ENCODE measurements at places on chromosomes 7 and 10.

DNA sequence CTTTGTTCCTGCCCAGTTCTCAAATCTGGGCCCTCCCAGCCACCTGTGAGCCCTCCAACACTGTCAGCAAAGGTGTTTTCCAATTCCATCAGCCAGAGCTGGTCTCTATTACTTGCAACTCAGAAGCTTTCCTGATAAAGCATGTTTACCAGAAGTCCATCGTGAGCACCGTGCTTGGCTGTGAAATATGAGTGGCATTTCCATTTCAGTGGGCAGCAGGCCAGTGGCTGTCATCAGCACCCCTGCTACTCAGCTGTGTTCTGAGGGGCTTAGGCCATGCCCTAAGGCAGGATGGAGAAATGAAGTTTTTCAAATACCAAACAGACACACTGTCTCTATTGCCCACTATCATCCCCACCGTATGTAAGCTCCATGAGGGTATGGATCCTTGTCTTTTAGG lies 12.7 kb upstream of the BNIP3 start:
- DNase-seq = no peak

DNA sequence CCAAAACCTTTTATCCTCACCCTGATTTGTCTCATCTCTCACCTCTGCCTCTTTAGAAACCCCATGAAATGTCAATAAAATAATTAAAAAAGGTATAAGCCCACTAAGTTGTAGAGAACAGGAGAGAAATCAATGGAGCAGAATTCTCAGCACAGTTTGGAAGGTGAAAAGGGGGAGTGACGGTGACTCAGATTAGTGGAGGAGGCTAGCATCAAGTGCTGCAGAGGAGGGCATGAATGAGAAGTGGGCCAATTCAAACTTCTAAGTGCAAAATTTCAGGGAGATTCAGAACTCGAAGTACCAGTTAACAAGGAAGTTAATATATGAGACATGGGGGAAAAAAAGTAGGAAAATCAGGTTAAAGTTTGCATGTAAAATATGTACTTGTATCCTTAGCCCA lies 34.9 kb upstream of the ETV1 start:
- no peak for DNase-seq

DNA sequence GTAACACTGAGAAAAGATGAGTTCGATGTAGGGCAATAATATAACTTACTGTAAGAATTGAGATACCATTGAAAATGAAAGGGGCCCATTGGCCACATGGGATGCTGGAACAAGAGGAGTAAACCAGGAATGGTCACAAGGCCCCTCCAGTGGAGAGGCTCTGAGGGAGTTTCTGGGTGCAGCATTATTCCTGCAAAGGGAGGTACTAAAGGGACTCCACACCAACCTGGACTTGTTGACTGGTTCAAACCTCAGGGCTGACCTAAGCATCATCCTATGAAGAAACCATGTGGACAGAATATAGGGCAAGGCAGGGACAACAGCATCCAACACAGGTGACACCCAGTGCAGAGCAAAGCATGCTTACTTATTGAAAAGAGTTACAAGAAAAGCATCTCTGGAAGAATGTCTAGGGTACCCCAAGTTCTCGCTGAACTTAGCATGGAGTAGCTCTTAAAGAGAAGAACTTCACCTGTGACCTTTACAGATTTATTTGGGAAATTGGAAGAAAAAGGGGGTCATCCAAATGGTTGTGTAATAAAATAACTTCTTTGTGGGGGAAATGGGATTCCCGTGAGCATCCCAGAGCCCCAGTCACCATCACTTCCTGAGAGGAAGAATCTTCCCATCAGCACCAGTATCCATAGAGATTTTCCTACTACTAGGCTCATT lies 34.7 kb downstream of the PRSS2 start:
- DNase-seq = no peak

DNA sequence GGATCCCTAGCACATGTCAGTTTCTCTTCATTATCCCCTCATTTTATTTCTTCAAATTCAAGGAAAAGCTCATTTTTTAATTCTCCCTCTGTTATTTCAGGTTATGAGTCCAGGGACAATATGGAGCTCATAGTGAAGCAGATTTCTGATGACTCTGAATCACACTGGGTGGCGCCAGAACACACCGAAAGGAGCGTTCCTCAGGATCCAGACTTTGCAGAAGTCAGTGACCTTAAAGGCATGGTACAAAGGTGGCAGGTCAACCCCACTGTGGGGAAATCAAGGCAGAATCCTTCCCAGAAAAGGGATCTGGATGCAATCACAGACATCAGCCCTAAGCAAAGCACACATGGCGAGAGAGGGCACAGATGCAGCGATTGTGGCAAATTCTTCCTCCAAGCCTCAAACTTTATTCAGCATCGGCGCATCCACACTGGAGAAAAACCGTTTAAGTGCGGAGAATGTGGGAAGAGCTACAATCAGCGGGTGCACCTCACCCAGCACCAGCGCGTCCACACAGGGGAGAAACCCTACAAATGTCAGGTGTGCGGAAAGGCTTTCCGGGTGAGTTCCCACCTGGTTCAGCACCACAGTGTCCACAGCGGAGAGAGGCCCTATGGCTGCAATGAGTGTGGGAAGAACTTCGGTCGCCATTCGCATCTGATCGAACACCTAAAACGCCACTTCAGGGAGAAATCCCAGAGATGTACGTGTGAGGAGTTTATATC lies 21.4 kb downstream of the ZKSCAN5 start:
- peak; percentile 16 for DNase-seq

DNA sequence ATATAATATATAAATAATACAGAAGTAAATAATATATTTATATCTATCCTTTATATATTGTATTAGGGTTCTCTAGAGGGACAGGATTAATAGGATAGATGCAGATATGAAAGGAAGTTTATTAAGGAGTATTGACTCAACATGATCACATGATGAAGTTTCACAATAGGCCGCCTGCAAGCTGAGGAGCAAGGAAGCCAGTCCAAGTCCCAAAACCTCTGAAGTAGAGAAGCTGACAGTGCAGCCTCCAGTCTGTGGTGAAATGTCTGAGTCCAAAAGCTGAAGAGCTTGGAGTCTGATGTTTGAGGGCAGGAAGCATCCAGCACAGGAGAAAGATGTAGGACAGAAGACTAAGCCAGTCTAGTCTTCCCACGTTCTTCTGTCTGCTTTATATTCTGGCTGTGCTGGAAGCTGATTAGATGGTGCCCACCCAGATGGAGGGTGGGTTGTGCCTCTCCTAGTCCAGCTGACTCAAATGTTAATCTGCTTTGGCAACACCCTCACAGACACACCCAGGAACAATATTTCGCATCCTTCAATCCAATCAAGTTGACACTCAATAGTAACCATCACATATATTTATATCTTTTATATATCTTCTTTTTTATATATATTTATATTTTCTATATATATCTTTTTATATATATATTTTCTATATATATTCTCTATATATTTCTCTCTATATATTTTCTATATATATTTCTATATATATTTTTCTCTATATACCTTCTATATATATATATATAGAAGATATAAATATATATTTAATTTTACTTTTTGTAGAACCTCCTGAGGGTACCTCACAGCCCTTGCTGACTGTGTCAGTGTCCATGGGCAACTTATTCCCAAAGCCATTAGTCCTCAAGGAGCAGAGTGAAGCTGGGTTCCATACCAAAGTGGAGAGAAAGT lies 24.6 kb upstream of the AKR1B10 start:
- DNase-seq = peak; percentile 73

GRCh38 chr7:24685708-24686107 lies 71.6 kb downstream of the GSDME start:
- DNase-seq = no peak

GRCh38 chr10:29623797-29624196 lies 11.0 kb downstream of the SVIL start:
- DNase-seq = peak; percentile 90

DNA sequence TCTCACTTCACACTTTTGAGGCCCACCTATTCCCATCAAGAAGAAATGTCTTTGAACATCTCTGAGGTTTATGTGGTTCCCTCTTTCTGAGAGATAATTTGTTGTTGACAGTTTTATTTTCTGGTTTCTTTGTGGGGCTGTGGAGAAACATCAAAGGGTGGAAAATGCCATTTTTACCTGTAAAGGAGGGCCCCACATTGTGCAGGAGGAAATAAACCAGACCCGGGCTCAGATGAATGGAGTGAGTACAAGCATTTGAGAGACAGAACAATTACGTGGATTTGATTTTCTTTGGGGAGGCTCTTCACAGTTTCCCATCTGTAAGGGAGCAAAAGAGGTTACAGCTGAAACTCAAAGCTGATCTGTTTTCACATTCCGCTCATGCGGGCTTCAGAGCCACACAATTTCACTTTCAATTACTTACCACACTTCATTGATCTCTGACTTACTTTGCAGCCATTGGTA lies 29.8 kb downstream of the ITPRIP start:
- no peak for DNase-seq

DNA sequence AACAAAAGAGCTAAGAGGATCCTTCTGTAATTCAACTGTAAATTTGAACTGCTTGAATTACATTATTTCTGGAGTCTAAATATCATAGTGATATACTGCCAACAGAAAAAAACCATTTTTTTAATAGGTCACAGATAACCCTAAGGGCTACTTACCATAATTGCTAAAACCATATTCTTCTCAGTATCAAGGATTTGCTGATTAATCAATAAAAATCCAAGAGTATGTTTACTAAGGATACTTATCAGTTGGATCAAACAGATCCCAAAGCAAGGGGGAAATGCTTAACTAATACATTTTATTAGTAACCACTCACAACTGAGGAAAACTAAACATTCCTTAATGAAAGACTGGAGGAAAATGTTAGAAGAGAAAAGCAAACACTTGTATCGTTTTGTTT lies 166.0 kb downstream of the PIP4K2A start:
- no peak for DNase-seq

GRCh38 chr7:69430384-69431021 lies 167.8 kb upstream of the AUTS2 start:
- DNase-seq = no peak

GRCh38 chr7:116832692-116833091 lies 29.7 kb upstream of the CAPZA2 start:
- no peak for DNase-seq

- DNase-seq = no peak
Measured at GRCh38 chr7:54917613-54918391, 101.0 kb upstream of the EGFR start.

GRCh38 chr7:47647181-47647917 lies 65.4 kb upstream of the TNS3 start:
- no peak for DNase-seq

DNA sequence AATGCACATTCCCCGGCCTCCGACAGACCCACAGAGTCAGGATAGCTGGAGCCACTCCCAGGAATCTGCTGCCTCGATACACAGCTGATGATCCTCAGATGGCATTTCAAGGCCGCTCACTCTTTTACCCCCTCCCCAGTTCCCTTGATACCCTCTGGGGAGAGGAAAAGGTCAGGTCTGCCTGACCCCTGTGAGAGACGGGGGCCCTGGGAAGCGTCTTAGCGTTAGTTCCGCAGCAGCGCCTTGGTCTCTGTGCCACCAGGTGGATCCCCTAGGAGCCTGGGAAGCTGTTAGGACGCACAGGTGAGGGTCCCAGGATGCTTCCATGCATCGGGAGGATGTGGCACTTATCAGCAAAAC lies 420.5 kb upstream of the FOXK1 start:
- no peak for DNase-seq

- DNase-seq = no peak
Measured at GRCh38 chr10:73786512-73786885, 1.1 kb downstream of the ZSWIM8 start.

- DNase-seq = no peak
Measured at GRCh38 chr7:1380231-1380815, 78.9 kb downstream of the MICALL2 start.

GRCh38 chr7:41874201-41874785 lies 171.4 kb upstream of the INHBA start:
- no peak for DNase-seq

- peak; percentile 67 for DNase-seq
Measured at GRCh38 chr10:17115683-17116082, 13.9 kb downstream of the CUBN start.

DNA sequence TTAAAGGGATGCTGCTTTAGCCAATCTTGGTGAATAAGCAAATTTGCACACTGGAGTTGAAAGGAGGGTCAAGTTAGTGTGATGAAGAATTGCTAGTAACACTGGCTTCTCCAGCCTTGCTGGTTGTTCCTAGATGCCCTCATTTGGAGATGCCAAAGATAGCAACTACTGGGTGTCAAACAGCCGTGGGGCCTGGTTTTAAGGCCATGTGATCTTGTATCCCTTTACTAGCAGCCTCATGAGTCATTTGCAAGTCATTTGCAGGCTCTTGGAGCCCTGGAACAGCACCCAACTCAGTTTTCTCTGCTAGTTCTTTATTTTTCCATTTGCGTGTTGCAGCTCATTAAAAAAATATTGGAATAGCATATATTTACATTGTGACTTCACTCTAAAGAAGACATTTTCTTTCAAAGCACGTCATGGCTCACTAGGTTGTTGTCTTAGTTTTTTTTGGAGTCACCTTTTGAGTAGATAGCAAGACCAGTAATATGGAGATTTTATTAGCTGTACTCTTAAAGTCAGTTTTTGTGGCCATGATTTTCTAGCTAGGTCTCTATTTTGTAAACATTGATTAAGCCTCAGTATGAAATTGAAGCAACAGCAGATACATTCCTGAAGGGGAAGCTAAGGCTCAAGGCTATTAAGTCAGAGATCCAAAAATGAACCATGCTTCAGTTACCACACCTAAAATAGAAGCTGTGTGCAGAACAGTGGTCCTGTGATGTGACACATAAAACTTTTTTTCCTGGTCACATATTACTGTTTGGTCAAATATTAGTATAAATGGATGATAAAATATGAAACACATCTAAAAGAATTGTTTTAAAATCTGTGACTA lies 1.3 kb downstream of the LSMEM1 start:
- DNase-seq = peak; percentile 94

GRCh38 chr10:122845783-122846332 lies at the start of gene CUZD1:
CUZD1 (minus strand) TSS chr10:122845857; CDS start chr10:122845843, 14 bp downstream.
- no peak for DNase-seq

- peak; percentile 18 for DNase-seq
Measured at GRCh38 chr10:118768041-118768919, 13.5 kb upstream of the CACUL1 start.

GRCh38 chr10:69696073-69696731 lies 66.2 kb downstream of the FAM241B start:
- DNase-seq = peak; percentile 92

- DNase-seq = no peak
Measured at GRCh38 chr7:2120841-2121830, 111.6 kb downstream of the MAD1L1 start.

DNA sequence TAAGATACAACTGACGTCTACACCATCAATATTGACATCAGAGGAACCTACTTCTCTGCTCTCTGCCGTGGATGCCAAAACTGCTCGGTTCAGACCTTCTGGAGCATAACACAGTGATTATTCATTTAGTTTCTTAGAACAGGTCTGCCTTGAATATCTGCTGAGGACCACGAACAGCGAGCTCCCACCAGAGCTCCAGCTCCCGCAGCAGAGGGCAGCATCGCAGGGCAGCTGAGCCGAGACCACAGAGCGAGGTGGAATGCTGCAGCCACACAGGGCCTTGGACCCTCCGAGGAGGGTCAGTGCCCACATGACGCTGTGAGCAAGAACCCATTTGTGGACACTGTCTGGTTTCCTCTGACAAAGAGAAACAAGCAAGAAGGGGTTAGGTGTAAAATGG lies 6.8 kb downstream of the VIPR2 start:
- DNase-seq = no peak

GRCh38 chr10:44060221-44060620 lies 324.7 kb downstream of the CXCL12 start:
- DNase-seq = no peak

- peak; percentile 56 for DNase-seq
Measured at GRCh38 chr10:49534670-49535381, 4.1 kb downstream of the ERCC6 start.

GRCh38 chr7:50988465-50988864 lies 205.8 kb upstream of the GRB10 start:
- no peak for DNase-seq

Measured in bronchial epithelial cell (primary cell).